ENCODE measurements at places on chromosomes 5 and 9.

- DNase-seq, result no peak
Observed at GRCh38 chr5:173693670-173694069, 77.2 kb upstream of the BOD1 start.

DNA sequence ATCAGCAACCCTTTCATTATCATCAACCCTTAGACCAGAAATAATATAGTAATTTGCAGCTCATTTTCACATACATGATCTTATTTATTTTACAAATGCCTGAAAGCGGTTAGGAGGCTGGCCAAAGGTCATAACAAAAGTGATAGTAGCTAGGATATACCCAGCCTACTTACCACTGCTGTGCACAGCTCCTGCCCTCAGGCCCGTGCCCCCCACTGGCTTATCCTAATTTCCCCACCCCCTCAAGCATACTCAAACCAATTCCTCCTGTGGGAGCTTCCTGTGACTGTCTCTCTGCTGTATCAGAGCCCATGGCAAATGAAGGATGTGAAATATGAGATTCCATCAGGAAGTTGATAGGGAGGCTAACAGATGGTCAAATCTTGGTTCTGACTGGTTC is 14.8 kb downstream of the FAM219A start:
- DNase-seq, result no peak

DNA sequence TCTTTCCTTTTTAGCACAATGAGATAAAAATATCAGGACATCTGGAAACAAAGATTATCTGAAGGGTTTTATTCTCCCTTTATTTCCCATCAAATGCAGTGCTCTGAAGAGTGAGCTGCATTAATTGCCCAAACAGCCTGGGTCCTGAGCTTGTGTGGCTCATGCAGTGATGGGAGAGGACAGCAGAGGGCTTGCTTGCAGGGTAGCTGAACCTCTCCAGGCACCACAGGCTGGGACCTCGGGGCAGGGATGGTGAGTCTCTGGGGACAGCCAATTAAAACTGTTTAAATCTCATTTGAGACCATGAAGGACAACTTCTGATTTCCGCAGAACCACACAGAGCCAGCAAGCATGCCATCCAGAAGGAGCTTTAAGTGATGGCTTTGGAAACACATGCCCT is 71.2 kb downstream of the PLAC8L1 start:
- no peak for DNase-seq

DNA sequence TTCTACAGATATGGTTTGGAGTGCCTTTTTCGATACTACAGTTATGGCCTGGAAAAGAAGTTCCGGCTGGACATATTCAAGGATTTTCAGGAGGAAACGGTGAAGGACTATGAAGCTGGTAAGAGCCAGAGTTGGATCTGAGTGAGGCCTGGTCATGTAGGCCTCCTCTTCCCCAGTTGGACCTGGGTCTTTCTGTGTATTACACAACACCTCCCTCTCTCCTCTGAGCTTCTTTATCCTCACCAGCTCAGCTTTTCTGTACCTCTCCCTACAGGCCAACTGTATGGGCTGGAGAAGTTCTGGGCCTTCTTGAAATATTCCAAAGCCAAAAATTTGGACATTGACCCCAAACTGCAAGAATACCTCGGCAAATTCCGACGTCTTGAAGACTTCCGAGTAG is 39.2 kb downstream of the FAXDC2 start:
- DNase-seq, result no peak

DNA sequence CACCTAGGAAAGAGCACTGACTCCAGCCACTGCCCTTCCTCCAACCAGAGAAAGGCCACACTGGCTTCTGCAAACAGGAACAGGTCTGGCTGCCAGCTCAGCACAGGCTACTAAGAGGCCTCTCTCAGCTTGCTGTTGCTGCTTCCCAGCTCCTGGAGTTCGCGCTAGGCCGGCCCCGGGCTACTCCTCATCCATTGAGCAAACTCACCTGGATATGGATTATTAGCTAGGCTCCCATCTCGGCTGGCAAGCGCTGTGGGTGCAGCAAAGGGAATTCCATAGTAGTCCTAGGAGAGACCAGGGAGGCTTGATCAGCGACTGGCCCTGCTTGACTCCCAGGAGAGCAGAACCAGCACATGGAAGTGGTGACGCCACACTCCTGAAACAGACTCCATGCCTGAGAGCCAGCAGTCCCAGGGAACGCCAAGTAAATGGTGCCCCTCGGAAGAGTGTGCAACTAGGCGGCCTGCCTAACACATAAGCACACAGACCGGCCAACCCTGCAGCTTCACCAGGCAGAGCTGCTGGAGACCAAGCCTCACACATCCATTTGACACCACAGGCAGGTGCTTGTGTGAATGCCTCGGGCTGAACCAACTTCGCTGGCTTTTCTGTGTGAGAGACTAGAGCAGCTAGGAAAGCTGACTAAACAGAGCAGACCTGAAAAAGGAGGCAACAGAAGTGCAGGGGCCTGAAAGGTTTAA is 107.2 kb downstream of the UBE2R2 start:
- DNase-seq, result no peak

- DNase-seq, result no peak
Observed at GRCh38 chr9:111151537-111151936, 113.3 kb upstream of the LPAR1 start.

- no peak for DNase-seq
Observed at GRCh38 chr5:112554101-112554977, 135.3 kb upstream of the EPB41L4A start.

DNA sequence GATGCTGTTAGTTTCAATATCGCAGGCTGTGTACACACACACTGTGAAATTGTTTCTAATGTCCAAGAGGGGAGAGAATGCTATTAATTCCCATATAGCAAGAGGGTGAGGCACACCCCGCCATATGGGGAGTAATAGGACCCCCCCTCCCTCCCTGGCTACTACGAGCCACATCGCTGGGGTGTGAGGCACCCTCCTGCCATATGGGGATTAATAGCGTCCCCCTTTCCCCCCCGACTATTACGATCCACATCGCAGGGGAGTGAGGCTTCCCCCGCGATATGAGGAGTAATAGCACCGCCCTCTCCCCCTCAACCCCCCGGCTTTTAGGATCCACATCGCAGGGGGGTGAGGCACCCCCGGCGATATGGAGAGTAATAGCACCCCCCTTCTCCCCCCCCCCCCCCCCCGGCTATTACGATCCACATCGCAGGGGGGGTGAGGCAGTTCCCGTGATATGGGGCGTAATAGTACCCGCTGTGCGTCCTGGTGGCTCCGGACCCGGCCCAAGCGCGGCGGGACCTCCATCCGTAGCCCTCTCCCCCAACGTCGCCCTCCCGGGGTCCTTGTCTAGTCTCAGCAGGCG is 494 bp upstream of the STK32A start:
- no peak for DNase-seq

DNA sequence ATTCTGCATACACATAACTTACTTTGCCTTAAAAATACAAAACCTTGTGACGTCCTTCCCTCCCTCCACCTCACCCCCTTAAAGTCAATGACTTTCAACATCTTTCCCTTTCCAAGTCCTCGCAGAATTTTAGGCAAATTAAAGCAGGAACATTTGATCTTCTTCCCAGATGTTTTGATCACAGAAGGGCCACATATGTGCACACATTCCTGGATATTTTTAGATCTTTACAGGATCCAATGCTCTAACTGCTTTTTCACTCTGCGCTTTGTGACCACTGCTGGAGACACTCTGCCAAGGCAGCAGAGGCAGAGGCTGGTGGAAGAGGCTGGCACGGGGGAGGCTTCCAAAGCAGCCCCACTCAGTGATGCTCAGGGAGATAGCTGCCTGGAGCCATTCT is 130.7 kb downstream of the SEC61B start:
- DNase-seq, result no peak

GRCh38 chr5:65262096-65262495 is 219.6 kb downstream of the ADAMTS6 start:
- no peak for DNase-seq

DNA sequence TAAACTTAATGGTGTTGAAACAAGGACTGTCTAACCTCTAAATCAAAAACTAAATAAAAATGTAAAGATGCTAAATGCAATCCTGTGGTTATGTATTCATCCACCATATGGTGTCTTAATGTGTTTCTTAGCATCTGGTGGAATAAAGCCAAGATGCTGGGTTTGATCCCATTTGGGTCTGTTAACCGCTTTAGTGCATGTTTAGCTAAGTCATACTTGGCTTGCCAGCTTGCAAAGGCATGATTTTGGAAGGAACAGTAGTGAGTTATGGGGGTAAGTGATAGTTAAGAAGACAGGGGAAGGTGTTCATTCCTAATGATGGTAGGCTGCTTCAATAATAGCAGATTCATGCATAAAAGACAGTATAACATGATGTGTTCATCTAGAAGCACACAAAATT is 139.0 kb upstream of the SLC27A6 start:
- DNase-seq, result no peak

- no peak for DNase-seq
Observed at GRCh38 chr9:80561526-80561925, 989.8 kb downstream of the TLE4 start.

GRCh38 chr5:531749-532315 is 7.6 kb upstream of the SLC9A3 start:
- no peak for DNase-seq

- DNase-seq, result peak; percentile 22
Observed at GRCh38 chr9:83583151-83584014, 39.6 kb upstream of the IDNK start.

DNA sequence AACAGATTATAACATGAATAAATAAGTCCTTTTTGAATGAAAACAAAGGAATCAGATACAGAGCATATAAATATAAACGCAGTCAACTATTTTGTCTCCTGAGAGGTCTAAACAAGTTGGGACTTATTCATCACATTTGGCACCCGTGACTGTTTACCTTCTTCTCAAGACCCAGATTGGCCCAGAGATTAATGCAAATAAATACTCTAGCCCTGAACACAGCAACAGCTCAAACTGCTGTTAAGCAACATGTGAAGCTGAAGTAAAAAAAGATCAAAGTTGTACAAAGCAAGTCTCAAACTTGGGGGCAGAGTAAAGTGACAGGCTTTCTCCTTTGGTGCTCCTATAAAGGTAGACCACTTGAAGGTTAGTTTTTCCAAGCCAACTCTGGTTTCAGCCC is 95.0 kb upstream of the NR5A1 start:
- DNase-seq, result no peak

DNA sequence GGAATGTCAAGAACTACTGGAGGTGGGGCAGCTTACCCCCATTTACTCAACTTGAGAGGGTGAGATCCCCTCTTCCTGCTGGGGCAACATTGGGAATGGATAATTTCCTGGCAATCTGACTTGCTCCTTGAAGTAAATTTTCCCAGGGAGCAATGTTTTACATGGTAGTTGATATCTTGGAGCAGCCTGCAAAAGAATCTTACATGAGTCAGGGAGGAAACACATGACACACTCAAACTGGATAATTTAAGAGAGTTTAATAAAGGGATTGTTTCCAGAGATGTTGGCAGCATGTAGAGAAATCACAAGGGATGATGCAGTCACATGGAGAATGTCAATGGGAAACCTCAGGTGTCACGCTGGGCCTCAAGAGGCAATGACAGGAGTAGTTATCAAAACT is 212.5 kb downstream of the GAS1 start:
- no peak for DNase-seq

DNA sequence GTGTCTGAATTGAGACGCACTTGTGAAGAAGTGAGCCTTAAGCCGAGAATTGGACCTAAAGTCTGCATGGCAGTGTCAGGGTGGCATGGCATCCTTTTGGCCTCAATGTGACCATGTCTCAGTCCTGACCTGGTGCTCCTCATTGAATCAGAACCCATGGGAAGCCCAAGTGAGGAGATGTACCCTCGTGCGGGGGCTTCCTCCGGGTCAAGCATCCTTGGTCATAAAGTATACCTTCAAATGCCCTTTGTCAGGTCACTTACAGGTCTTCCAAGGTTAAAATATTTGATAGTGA is 202.2 kb downstream of the GADD45G start:
- no peak for DNase-seq

DNA sequence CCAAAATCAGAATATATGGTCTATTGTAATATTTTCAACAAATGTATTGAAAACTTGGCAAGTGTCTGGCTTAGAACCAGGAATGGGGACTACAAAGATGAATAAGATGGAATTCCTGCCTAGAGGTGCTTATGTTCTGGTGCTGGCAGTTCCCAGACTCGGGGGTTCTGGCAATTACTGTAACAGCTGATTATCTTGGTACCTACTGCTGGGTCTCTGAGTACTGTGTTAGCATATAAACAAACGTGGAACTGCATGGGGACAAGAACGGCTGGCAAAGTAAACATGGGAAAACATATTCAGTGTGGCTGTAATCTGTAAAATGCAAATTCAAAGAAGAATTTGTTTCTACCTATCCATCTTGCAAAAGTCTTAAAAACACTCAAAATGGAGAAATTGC is 89.9 kb downstream of the SLC24A2 start:
- no peak for DNase-seq

DNA sequence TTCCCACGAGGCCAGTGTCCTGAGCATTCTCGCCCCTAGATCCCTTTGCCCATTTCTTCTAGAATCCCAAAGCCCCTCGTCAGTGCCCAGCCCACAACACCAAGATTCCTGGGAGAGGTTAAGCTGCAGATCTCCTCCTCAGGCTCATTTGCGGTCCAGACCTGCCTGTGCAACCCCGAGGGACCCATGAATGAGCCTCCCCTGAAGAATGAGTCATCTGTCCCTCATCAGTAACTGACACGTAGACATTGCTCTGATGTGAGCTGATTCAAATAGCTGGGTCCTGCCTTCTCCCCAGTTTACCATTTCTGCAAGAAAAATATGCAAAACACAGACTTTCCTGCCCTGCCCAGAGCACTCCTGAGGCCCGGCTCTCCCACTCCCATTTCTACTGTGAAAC is 92.8 kb downstream of the ADCY2 start:
- DNase-seq, result no peak

GRCh38 chr9:131530546-131530919 is 530 bp downstream of the UCK1 start:
- peak; percentile 36 for DNase-seq

DNA sequence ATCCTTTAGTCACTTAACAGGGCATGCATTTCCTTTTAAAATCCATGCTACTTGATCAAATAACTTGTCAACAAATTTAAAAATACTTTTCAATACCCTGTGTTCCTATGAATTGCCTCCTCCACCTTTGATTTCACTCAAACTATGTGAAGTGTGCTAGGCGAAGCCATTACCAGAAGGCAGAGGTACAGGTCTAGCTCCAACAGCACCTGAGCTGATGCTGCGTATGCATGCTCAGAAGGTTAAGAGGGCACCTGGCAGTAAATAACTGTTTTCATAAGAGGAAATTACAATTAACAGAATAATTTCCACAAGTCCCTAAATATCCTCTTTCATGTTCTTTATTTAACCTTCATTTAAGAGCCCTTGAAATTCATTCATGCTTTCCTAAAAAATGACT is 251.8 kb downstream of the EFNA5 start:
- DNase-seq, result no peak

DNA sequence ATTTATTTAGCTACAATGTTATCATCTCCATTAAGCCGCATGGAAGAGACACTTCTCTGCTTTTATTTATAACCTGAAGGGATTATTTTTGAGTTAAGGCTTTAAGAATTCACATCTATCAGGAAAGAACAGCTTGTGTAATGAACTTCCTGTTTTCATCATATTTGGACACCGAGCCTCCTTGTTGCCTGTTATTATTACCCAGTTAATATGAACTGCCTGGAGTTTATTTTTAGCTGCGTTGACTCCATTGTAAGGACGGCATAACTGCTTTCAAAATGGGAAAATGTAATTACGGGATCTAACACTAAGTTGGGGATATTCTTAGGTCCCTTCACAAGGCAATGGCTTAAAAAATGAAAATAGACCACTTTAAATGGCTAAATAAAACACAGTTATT is 89.0 kb upstream of the NR4A3 start:
- DNase-seq, result no peak

GRCh38 chr9:120932086-120932823 is 5.7 kb upstream of the TRAF1 start:
- DNase-seq, result no peak

GRCh38 chr5:35554016-35554415 is 63.6 kb upstream of the SPEF2 start:
- no peak for DNase-seq

Data from RCC 7860 (cell line).